ENCODE measurements at places on chromosomes 5 and 9.

DNA sequence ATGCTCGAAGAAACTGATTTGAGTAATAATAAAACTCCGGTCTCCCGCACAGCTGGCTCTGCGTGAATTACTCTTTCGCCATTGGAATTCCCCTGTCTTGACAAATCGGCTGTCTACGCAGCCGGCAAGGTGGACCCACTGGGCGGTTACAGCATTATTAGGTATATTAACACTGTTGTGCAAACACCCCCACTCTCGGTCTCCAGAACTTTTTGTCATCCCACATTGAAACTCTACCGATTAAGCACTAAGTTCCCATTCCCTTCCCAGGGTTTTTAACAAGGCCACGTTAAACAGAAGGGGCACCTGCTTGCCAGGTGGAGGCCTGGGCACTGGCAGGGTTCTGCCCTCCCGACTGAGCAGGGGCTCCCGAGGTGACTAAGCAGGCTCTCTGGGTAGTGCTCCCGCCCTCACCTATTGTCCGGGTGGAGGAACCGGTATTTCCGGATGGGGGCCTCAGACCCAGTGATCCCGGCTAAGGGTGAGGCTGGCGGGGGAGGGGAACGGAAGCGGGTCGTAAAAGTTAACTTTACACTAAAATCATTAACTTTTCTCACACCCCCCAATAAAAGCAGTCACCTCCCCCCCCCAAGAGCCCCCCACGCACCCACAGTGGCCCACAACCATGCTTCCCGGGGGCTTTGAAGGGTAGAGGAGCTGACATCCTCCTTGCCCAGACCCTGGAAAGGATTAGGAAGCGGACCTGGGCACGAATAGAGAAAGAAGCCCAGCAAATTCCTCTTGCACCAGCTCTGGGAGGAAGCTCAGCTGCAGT is 53.5 kb upstream of the TJP2 start:
- DNase-seq, result no peak

DNA sequence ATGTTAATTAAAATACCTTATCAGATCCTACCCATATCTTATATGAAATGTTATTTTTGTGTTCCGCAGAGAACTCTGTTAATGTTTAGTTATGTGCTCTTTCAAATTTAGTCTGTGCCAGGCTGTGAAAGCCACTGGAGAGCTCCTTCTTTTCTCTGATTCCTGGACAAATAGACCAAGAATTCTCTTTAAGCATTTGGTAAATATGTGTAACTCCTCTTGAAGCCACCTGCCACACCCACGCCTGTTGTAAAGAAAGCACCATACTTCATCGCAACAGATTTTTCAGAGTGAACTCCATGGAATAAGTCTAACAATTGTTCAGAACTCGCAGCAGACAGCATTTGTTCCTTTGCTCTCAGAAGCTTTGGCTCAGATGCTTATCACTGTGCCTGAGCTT is 301.1 kb downstream of the FAM170A start:
- no peak for DNase-seq

DNA sequence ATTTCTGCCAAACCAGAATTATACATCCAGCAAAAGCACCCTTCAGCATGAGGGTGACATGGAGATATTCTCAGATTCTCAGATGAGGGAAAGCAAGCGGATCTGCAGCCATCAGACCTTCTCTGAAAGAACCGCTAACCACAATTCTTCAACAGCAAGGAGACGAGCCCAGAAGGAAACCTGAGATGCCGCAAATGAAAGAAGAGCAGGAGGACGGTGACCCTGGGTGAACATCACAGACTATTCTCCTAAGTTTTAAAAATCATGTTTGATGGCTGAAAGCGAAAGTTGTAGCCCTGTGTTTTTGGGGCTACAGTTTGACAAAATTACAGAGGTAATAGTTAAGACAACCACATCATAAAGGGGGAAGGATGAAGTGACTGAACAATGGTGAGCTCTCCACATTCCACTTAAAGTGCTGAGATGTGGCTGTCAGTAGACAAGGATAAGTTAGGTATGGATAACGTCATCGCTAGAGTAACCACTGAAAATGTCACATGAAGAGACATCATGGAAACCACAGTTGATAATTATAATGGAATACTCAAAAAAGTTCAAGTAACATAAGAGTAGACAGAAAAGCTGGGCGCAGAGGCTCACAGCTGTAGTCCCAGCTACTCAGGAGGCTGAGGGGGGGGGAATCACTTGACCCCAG is 31.5 kb upstream of the NSMF start:
- no peak for DNase-seq

DNA sequence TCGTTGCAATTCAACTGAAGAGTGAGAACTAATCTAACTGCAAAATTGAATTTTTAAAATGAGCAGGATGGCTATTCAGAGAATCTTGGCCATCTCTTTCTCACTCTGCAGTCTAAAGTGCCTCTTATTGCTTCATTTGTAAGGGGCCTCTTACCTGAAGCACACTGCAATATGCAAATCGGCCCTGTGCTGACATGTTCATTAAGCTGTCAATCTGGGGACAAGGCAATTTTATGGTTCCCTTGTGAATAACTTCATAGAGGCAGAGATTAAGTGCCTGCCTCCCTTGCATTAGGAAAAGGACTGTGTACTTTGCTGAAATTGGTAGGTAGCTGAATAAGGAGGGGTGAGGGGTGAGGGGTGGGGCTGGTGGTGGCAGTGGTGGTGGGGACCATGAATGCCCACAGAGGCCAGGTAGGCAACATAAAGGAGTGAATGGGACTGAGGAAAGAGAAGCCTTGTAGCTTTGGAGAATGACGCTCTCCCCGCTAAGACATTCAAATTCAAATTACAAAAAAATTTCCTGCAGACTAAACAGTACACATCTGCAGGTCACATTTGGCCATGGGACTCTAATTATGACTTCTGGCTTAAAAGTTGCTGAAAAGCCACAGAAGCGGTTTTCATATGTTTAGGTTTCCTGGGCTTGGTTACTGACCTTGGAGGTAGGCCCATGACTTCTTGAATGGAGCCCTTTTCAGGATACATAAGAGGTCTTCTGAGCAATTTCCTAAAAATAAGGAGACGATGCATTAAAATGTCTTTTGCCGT is 25.0 kb downstream of the TNFSF8 start:
- DNase-seq, result no peak

- DNase-seq, result no peak
Measured at GRCh38 chr5:54304040-54304439, 6.3 kb downstream of the ARL15 start.

DNA sequence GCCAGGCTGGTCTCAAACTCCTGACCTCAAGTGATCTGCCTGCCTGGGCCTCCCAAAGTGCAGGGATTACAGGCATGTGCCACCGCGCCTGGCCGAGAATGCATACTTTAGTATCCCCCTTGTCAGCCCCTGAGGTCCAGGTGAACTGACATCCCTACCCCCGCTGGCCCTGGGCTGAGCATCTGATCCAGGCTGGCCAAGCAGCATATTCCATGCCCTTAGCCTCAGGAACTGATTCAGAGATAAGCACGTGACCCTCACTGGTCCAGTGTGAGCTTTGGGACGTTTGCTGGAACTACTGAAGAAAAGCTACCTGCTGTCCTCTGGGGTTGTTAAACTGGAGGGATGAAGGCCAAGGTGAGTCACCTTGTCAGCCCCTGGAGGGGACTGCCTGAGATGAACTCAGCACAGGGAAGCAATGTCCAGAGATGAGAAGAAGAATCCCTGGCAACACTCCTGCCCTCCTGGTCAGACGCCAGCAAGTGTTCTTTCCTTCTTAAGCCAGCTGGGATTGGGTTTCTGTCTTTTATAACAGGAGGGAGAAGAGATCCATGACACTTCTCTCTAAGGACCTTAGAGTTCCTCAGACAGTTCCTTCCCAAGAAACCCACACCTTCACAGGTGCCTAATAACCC is 59.1 kb upstream of the FBXW11 start:
- DNase-seq, result no peak

GRCh38 chr9:6055216-6055615 is 39.8 kb upstream of the RANBP6 start:
- peak; percentile 9 for DNase-seq

GRCh38 chr9:112755675-112756074 is 5.1 kb downstream of the SNX30 start:
- no peak for DNase-seq

DNA sequence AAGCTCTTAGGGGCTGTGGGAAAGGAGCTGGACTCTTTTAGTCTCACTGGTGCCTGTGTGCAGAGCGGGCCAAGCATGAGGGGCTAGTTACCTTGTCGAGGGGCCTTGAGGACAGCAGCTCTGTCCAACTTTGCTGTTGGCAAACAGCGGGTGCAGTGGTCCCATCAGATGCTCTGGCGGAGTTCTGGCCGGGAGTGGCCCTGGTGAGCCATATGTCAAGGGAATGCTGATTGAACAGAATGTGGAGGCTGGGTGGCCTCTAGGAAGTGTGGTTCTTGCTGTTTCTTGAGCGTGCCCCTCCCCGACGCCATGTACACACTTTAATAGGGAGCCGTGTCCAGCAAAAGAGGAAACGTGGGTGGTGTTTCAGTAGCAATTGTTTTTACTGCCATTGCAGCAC is 3.6 kb upstream of the ADAMTS2 start:
- no peak for DNase-seq

DNA sequence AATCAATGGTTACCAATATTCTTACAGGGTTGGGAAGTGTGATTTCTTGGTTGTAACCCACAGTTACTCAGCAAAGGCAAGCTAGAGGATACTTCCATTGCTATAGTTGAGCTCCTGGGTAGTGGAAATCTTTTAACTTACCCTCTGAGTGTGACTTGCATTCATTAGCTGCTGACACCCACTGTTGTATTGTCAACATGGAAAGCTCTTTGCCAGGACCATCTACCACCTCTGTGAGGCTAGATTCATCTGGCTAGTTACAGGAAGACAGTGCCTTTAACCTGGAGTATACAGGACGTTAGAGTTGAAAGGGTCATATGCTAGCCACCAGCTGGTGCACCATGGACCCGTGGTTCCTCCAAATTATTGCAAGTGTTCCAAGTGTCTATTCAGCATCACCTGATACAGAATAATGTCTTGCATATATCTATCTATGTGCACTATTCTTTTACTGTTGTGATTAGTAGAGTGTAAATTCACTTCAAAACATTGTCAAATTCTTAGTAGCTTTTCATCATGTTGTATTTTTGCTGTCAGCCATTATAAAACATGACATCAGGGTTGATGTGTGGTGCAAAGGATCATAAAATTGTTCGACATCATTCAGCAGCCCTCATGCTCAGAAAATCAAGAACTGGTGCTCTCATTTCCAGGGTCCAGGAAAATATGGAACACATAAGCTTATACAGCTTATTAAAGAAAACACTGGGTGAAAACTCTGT is 239.0 kb downstream of the PJA2 start:
- no peak for DNase-seq

GRCh38 chr5:140176031-140176387 is 1.0 kb downstream of the CYSTM1 start:
- no peak for DNase-seq

DNA sequence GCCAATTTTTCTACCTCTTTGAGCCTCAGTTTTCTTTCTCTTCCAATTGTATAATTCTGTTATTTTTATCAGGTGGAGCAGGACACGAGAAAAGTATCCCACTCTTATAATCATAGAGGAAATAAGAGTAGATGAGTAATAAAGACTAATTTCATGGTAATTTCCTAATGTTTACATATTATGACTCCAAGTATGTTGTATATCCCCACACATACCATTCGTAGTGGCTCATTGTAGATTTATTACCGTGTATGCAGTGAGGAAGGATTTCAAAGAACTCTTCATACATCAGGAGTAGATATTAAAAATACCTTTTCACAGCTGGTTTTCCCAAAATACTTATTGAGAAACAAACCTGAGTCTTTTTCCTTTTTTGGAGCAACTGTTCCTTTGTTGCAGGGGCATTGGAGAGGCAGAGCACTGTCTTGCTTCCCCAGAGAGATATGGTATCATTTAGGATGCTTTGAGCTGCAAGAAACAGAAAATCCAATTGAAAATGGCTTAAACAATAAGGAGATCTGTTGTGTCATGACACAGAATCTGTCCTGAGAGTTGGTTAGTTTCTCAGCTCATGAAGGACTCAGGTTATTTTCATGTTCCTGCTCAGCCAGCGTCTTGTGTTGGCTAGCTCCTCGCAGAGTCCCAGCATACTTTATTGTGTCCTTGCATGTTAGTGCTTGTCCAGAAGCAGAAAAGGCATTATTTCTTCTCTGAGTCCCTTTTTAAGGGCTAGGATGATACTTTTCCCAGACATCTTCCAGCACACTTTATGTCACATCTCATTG is 291.2 kb downstream of the ARHGAP26 start:
- DNase-seq, result no peak

- DNase-seq, result no peak
Measured at GRCh38 chr5:65171645-65172044, 310.1 kb downstream of the ADAMTS6 start.

DNA sequence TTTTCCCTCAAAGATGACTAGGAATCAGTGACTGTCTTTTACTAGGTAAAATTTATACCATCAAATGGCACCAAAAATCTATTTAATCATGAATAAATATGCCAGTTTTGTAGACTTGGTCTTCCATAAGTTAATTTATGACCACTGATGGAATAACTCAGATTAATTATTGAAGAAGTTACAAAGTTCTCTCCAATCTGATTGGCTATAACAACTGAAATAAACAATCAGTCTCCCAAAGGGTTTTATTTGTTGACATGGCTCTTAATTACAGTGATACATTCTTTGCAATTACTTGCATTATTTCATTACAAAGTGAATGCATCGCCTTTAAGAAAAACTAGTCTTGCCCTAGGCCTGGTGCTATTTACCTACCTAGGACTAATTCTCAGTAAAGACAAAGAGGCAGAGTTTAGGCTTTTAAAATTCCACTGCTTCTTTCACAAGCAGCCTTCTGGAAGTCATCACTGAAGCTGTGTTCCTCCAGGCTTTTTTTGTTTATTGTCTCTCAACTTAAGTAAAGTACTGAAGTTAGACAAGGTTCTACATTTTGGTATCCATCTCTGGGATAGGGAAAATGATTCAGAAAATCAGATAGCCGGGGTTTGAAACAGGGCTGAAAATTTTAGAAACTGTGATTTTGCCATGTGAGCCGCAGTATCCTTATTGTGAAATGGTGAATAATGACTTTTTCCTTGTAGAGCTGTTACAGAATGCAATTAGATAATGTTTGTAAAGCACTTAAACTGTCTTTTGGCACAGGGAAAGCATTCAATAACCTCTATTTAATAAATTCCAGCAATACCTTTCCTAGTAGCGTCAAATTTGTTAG is 2.5 kb downstream of the STOM start:
- DNase-seq, result no peak

GRCh38 chr5:125610892-125611291 is 812.3 kb upstream of the GRAMD2B start:
- no peak for DNase-seq

GRCh38 chr5:154410786-154411185 is 35.0 kb upstream of the SAP30L start:
- no peak for DNase-seq

DNA sequence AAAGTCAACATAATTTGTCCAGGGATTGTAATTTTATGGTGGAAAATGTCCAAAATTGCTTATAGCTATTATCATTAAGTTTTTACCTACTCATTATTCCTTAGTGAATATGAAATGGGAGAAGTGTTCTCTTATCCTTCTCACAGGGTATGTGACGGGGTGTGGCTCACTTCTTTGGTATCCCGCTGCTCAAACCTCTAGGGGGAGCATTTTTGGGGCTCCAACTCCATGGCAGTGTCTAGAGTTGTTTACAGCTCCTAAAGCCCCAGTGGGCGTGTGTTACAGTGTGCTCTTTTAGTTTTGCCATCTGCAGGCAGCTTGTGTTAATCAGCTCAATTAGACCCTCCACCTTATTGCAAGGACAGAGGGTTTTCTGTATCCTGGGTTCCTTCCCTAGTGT is 89.4 kb downstream of the CDKN2A start:
- no peak for DNase-seq

- DNase-seq, result no peak
Measured at GRCh38 chr5:151589878-151590570, 1.1 kb downstream of the FAT2 start.

- DNase-seq, result no peak
Measured at GRCh38 chr5:82862711-82863110, 214.5 kb downstream of the TMEM167A start.
